Stimulated activated CD4-positive, alpha-beta T cell treated with anti-CD3 and anti-CD28 coated beads, Interleukin-4, amount 100 ng/mL, for 48 hours (primary cell): ENCODE measurements at places on chromosomes 16 and 17.

DNA sequence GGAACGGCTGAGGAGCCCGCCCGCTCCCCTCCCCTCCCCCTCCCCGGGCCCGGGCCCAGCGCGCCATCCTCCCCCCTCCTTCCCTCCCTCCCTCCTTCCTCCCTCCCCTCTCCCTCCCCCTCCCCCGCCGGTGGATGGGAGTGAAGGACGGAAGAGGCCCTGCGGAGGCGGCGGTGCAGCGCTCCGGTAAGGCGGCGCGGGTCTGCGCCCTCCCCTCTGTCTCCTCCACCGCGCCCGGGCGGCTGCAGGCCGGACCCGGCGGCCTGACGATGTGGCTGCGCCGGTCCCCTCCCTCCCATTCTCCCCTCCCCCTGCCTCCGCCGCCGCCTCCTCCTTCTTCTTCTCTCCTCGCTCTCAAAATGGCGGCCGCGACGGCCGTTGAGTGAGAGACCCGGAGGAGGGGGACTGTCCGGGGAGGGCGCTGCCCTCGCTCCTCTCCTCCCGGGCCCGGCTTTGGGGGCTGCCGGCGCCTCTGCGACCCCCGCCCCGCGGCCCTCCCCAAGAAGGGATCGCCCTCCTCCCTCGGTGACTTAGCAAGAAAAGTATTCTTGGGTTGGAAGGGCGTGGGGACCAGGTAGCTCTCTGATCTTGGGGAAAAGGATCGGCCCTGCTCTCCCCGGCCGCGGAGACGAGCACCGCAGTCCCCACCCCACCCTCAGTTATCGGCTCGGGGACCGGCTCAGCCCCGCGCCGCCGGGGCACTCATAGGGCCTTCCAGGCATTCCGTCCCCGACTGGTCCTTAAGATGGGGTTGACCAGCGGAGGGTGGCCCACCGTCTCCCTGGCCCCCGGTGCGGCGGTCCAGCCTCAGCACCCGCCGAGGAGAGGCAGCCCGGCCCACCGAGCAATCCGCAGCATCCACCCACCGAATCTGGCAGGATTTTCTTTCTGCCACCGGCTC is 617 bp downstream of the PAFAH1B1 start:
- DNase-seq: peak; percentile 79

GRCh38 chr16:54579106-54579728 is 292.6 kb upstream of the IRX3 start:
- DNase-seq: no peak

GRCh38 chr16:28210979-28211588 is 681 bp downstream of the XPO6 start:
- DNase-seq: peak; percentile 67

DNA sequence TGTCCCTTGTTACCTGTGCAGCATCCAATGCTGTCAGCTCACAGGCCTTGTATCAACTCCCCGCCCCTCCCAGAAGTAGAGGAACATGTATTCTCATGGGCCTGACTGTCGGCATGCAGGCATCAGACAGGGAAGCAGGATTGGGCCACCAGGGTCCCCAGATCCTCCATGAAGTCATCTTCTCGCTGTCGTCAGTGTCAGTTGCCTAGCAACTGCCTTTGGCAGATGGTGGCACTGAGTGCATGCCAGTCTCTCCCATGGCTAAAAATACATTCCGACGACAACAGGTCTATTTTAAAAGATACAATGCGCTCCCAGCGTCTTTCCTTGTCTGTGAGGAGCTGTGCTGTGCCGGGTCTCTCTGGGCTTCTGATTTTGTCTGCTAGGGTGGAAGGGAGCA is 36.8 kb upstream of the CES5A start:
- DNase-seq: no peak
